ENCODE measurements at places on chromosomes 7 and 10.

GRCh38 chr7:84277628-84278224, 83.1 kb upstream of the SEMA3A start:
- no peak for DNase-seq

- DNase-seq: no peak
Observed at GRCh38 chr7:36372156-36372555, 17.5 kb upstream of the ANLN start.

- DNase-seq: no peak
Observed at GRCh38 chr7:126727930-126728391, 524.8 kb downstream of the GRM8 start.

DNA sequence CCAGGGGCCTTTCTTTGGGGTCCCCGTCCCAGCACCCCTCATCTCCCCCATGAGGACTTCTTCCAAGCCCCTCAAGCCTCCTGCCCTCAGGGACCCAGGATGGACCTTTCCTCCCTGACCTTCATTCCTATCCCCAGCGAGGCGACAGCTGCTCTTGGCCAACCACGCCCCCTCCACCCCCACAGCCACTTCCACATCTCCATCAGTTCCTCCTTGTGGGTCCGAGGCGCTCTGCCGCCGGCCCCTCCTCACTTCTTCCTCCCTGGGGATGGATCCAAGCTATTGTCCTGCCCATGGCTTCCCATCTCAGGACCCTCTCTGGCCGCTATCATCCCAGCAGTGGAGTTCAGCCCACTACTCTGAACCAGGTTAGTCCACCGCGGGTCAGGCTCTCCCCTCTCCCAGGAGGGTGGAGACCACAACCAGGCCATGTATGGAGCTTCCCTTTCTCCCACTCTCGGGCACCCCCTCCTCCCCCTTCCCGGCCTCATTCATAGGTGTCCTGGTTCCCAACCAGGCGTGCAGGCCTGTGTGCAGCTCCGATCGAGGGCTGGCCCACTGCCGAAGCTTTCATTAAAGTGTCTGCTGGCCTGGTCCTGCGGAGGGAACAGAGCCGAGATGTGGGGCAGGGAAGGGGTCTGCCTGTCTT, 1.7 kb upstream of the SH2B2 start:
- no peak for DNase-seq

DNA sequence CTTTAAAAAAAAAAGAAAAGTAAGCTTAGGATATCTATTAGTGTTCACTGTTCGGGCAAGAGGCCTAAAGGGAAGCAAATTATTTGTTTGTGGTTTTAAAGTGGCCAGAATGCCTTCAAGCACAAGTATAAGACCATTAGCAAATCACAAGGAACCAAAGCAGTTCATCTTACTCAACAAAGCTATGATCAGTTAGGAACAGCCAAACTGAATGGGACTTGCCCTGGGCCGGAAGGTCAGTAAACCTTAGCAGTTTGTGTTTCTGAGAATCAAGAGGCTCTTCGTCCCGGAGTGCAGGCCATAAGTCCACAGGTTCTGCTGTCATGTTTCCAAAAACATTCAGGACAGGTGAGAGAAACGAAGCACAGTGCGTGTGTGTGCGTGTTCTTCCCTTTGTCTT, 4.5 kb downstream of the FBXW4 start:
- no peak for DNase-seq

DNA sequence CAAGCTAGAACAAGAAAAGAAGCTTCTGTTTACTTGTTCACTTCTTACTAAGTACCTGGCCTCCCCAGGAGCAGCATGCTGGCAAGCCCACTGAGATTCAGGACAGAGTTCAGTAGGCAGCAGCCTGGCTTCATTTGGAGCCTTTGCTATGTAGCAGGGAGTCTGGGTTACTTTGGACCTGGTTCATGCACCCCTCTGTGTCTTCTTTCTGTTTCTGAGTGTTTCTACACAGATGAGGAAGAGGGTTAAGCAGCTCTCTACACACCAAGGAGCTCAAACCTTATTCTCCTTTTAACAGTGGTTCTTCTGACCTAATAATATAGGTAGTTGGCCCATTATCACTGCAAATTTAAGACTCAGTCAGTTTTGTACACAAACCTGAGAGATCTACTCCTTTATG, 152.9 kb downstream of the ARID5B start:
- no peak for DNase-seq

GRCh38 chr7:48299580-48300169, 128.4 kb downstream of the ABCA13 start:
- DNase-seq: no peak

DNA sequence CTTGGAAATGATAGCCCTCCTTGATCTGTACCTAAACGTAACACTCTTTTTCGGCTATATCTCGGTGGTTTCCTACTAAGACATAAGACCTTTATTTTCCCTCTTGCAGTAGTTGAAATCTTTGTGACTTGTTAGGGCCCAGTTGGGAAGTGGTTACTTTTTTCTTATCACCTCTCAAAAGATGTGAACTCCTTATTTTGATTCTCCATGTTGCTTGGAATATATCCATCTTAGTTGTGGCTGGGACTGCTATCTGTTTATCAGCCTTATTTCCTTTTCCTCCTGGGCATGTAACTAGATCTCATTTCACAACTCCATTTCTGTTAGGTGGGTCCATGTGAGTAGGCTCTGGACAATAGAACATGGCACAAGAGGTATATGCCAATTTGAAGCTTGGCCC, 4.1 kb upstream of the CPED1 start:
- DNase-seq: no peak

DNA sequence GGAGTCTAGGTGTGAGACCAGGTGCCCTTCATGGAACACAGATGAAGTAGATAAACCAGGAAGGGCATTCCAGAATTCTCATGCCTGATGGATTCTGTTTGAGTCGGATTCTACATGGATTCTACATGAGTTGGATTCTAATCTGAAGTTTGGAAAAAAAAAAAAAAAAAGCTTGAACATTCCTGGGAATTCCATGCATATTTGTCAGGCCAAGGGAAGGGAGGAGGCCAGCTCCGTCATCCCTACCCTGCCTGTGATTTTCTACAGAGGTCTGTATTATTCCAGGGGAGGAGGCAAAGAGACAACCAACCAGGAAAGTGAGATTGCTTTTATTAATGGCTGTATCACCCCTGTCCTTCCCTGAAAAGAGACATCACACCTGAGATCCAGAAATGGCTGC, 27.8 kb upstream of the EBLN1 start:
- DNase-seq: no peak

DNA sequence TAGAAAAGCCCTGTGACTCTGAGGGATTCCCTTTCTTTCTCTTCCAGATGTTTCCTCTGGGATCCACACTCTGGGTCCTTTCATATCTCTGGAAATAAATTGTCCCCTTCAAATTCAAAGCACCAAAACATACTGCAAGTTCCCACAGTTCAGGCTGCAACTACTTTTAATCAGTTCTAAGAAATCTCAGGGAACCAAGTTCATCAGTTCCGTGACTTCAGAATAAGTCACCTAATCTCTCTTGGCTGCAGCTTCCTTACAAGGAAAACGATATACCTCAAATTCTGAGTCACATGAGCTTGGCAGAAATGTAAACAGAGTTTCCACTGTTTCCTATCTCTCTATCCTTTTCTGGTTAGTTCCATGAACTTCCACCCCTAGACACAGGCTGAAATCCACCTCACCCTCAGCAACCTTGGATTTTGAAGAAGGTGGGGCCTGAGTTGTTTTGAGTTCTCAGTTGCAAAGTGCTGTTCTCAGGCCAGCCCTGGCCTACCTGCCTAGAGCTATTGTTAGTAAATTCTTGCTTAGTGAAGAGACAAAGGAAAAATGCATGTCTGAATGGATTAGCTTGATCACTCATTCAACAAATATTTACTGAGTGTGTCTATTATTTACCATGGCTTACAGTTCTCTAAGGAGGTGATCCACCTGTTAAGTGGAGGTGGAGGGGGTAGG, 59.3 kb upstream of the IL6 start:
- DNase-seq: no peak

- DNase-seq: no peak
Observed at GRCh38 chr7:37408291-37409228, 40.1 kb downstream of the ELMO1 start.

GRCh38 chr10:7667262-7668141, 736 bp upstream of the ITIH5 start:
- DNase-seq: no peak

DNA sequence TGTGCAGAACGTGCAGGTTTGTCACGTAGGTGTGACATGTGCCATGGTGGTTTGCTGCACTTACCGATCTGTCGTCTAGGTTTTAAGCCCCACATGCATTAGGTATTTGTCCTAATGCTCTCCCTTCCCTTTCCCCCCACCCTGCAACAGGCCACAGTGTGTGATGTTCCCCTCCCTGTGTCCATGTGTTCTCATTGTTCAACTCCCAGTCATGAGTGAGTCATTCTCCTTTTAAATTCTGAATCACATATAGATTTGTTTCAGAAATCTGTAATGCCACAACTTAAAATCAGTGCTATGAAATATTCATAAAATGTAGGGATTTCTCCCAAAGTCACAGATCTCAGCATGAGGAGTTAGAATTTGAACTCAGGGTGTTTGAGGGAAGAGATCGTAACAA, 552.5 kb upstream of the MBL2 start:
- no peak for DNase-seq

GRCh38 chr7:148481971-148482626, 108.5 kb upstream of the C7orf33 start:
- no peak for DNase-seq

DNA sequence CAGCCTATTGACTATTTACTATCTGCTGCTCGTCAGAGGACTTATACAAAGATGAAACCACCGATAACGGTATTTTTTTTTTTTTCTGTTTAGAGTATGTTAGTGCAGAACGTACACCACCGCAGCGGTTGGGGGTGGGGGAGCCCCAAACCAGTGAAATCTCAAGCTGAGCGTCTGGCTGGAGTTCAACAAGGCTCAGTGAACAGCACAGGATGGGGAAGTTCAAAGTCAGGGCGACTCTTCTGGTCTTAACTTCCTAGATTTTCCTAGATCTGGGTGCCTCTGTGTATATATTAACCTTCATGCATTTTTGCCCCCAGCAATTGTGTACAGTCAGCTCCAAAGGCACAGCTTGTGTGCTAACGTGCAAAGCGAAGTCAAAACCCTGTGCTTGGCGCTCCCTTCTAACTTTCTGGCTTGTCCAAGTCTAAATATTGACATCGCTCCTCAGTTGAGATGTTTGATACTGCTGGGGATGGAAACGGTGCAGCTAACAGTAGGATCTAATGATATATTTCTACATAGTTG, 1.1 kb downstream of the RHOBTB1 start:
- DNase-seq: no peak

GRCh38 chr7:151245360-151246101, 3.0 kb downstream of the SMARCD3 start:
- peak; percentile 49 for DNase-seq

GRCh38 chr10:119713744-119714483, 11.9 kb upstream of the INPP5F start:
- DNase-seq: no peak

DNA sequence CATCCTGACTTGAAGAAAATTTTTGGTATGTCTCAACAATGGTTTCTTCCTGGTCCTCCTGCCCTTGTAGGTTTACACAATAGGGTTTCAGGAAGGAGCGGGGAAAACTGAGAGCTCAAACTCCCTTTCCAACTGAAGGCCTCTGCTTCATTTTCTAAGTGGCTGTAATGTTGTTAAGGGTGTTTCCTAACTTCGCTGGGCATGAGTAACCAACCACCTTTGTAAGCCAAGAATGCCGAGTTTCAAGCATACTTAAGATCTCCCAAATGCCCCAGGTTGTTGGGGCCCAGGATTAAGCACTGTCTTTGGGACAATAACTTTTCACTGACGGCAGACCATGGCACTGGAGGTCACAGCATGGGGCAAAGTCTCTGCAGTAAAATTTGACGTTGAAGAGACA, 33.6 kb upstream of the DRGX start:
- DNase-seq: no peak

DNA sequence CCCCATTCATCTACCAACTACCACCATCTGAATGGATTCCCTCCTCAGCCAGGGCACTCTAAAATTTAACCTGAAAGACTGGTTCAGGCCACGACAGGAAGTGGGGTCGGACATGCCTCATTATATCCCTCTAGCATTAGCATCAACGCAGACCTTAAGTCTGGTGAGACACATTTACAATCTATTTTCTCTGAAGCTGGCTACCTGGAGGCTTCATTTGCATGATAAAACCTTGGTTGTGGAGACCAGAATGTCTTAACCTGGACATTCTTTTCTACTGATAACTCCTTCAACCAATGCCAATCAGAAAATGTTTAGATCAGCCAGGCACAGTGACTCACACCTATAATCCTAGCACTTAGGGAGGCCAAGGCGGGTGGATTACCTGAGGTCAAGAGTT, 42.3 kb downstream of the SVOPL start:
- DNase-seq: no peak

DNA sequence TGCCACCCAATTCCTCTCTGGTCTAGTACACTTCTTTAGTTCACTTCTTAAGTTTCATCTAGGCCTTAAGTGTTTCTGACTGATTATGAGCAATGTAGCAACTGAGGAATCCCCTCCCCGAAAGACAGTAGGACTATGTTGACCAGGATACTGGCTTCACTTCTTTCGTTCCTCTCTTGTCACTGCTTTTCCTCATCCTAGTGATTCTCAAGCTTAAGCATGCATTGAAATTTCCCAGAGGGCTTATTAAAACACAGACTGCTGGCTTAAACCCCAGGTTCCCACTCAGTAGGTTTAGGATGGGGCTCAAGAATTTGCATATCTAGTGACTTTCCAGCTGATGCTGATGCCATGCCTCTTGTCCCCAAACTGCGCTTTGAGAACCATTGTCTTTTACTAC, 164.6 kb upstream of the WNT16 start:
- no peak for DNase-seq

- no peak for DNase-seq
Observed at GRCh38 chr10:91634246-91634645, 1.4 kb upstream of the PPP1R3C start.

DNA sequence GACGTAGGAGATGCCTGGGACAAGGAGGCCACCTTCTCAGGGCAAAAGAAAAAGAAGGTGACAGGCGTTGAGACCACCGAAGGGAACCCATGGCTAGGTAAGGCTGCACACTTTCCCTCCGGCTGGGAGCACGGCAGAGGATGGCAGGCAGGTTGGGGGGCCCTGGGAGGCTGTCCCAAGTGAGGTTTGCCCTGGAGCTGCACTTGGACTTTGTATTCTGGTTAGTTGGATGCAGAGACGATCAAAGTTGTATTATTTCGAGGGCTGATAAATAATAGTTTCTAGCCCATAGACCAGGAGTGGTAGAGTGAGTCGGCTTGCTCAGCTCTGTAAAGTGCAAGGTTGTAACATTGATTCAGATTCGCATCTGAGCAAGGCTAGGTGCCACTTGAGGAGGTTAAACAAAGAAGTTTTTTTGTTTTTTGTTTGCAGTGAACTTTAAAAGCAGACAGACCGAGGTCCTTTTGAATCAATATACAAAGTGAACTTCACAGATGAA, 608 bp downstream of the ENTPD7 start:
- no peak for DNase-seq

DNA sequence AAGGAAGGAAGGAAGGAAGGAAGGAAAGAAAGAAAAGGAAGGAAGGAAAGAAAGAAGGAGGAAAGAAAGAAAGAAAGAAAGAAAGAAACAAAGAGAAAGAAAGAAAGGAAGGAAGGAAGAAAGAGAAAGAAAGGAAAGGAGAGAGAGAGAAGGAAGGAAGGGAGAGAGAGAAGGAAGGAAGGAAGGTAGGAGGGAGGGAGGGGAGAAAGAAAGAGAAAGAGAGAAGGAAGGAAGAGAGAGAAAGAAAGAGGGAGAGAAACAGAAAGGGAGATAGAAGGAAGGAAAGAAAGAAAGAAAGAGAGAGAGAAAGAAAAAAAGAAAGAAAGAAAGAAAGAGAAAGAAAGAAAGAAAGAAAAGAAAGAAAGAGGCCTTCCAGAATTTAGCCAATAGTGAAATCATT, 204.9 kb downstream of the DGKB start:
- no peak for DNase-seq

GRCh38 chr10:6202098-6202683, 541 bp upstream of the PFKFB3 start:
- no peak for DNase-seq

All from stimulated activated CD4-positive, alpha-beta T cell treated with anti-CD3 and anti-CD28 coated beads, Interleukin-15, amount 100 ng/mL, for 1 hour (primary cell).